Activated CD8-positive, alpha-beta memory T cell treated with anti-CD3 and anti-CD28 coated beads, Interleukin-2, amount 10 ng/mL, durations not matched to agents 7 days and 5 days (primary cell): ENCODE measurements at places on chromosomes 13 and 19.

GRCh38 chr19:34260771-34261173 is 6.4 kb downstream of the GARRE1 start:
- no peak overlapping the region for H3K27ac ChIP-seq
- H3K36me3 ChIP-seq = no peaks in the 10 kb centered on the region
- no peak for DNase-seq
- H3K27me3 ChIP-seq = no peaks in the 10 kb centered on the region
- peaks cover 7% of the 10 kb centered on the region for H3K4me1 ChIP-seq
- H3K4me3 ChIP-seq = no peak overlapping the region

- no peak for DNase-seq
- H3K27ac ChIP-seq = no peak overlapping the region
- no peaks in the 10 kb centered on the region for H3K4me1 ChIP-seq
- no peaks in the 10 kb centered on the region for H3K36me3 ChIP-seq
Measured at GRCh38 chr13:92451060-92451459, 775.5 kb upstream of the GPC6 start.

GRCh38 chr13:38045278-38046048 is 175.9 kb upstream of the TRPC4 start:
- no peaks in the 10 kb centered on the region for H3K4me1 ChIP-seq
- no peaks in the 10 kb centered on the region for H3K27me3 ChIP-seq
- H3K36me3 ChIP-seq = no peaks in the 10 kb centered on the region

DNA sequence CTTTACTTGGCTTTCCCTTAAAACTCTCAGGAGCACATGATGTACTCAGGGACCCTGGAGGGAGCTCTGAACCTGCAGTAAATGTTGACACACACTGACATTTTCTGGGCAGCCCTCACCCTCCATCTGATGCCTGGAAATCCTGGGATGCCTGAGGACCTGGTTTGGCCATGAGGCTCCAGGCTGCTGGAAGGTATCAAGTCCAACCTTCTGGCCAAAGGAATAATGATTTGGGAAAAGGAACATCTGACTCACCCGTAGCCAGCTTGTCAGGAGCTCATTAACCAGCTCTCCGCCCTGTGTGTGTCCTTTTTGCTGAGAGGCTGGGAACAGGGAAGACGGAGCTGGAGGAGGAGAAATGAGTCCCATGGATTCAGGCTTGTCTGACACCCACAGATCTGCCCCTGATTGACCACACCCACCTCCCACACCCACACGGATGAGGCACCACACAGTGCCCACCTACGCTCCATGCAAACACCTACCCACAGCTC is 10.3 kb downstream of the ZNF558 start:
- H3K36me3 ChIP-seq = peaks cover 79% of the 10 kb centered on the region
- no peak overlapping the region for H3K27ac ChIP-seq
- H3K4me3 ChIP-seq = no peak overlapping the region
- H3K27me3 ChIP-seq = no peaks in the 10 kb centered on the region

DNA sequence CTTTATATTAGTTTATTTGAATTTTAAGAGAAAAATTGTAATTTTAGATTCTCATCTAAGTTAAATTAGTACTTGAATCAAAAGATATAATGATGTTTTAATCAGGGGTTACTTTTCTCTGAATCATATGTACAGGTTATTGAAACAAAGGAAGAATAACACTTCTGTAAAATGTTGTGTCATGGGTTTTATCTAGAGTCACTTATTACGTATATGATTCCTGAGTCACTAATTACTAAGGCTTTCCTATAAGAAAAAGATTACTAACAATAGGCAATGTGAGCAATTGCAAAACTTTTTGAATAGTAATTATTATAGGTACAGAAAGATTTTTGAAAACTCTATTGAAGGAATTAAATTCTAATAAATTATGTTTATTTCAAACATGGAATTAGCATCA is 99.2 kb upstream of the KLF5 start:
- no peak overlapping the region for H3K27ac ChIP-seq
- no peak overlapping the region for H3K4me3 ChIP-seq
- H3K4me1 ChIP-seq = no peaks in the 10 kb centered on the region
- peaks cover 27% of the 10 kb centered on the region for H3K36me3 ChIP-seq
